ENCODE measurements at places on chromosomes 1 and 21.

DNA sequence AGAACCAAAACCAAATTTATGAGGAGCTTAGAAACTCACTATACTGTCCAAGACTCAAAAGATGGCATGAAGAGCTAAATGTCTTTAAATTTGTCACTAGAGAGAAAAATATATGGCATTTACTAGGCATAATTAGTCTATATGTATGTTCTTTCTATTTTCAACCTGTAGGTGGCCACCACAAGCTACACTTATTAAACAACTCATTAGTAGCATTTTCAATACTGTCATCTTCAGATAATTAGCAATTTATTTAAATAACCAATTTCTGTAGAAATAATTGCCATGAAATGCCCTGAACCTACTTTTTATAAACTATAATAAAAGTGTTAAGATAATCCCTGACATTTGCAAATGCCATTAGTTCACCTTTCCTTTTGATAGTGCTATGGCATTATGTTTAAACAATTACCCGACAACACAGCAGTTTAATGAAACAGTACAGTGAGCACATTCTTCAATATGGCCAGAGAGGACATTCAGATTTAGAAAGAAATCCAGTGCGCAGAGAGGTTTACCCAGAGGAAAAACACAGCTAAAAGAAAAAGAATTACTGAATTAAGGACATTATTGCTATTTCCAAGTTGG, 522.5 kb downstream of the PTBP2 start:
- no peak for DNase-seq

- DNase-seq, result no peak
Measured at GRCh38 chr1:93880731-93881130, 1.7 kb upstream of the DNTTIP2 start.

DNA sequence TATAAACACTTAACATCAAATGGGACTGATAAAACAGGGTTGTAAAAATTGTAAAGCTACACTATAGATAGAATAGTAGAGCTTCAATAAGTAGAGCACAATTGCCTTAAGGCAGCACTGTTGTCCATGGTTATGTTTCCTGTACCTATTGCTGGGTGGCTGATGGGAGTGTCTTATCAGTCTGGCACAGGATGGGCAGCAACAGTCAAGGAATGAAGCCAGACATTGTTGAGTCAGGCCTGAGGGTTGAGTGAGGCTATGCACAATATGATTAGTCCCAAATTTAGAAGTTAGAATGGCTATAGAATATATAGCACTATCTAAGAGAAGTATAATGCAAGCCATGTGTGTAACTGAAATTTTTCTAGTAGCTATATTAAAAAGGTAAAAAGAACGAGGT, 25.0 kb upstream of the CD1D start:
- DNase-seq, result no peak

DNA sequence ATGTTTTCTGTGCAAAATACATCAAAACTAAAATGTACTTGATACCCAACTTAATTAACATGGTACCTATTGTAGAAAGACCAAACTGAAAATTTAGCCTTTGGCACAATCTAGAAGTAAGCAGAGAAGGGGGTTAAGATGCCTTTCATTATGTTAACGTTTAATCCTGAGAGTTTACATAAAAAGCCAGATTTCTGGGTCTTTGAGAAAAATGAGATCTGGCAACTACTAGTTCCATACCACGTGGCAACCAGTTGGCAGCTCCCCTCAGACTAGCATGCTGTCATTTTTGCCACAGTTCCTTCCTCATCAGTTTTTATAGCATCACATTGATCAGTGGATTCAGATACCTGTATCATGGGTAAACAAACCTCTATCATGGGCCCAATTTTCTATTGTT, 1.5 kb downstream of the RO60 start:
- no peak for DNase-seq

Measured in stimulated activated CD4-positive, alpha-beta T cell treated with anti-CD3 and anti-CD28 coated beads, Interleukin-12 subunit alpha, Interleukin-12 subunit beta, amount 100 ng/mL, for 24 hours (primary cell).